ENCODE measurements at places on chromosomes 6 and 20.

- no peak for DNase-seq
Observed at GRCh38 chr6:38773338-38773737, 58.2 kb downstream of the DNAH8 start.

GRCh38 chr6:142373268-142374090, 71.7 kb downstream of the ADGRG6 start:
- DNase-seq: no peak

- DNase-seq: no peak
Observed at GRCh38 chr6:9009931-9010330, 574.6 kb upstream of the SLC35B3 start.

- DNase-seq: no peak
Observed at GRCh38 chr6:31299511-31299910, 27.6 kb upstream of the HLA-C start.

DNA sequence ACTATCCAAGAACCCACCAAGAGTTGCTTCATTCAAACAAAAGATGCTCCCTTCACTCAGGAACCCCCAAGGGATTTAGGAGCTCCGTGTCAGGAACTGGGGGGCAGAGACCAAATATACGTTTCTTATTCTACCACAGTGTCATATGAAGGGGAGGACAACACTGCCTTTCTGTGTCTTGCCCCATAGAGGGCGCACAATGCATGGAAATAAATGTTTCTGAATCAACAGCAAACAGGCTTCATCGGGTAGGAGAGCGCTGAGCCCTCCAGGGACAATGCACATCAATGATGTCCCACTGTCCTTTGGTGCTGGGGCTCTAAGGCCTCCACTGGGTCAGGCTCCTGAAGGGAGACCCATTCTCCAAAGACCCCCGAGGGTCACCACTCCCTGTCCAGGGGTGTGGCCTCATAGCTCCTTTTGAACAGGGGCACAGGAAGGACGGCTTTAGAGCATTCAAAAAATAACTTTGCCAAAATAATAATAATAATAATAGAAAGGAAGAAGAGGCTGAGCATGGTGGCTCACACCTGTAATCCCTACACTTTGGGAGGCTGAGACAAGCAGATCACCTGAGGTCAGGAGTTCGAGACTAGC, 31.1 kb downstream of the PLG start:
- DNase-seq: no peak

DNA sequence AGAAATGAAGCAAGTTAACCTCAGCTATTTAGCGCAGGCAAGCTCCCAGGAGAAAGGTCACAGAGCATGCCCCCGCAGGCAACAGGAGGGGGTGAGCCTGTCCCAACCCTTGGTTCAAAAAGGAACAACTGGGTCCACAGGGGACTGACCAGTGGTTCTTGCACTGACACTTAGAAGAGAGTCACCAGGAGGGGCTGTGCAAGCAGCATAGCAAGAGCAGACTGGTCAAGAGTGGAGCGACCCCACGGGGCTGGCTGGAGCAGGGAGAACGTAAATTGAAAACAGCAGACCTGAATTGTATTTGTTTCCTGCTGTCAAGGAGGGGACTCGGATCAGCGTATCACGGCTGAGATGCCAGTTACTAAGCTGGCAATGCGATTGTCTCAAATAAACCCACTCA, 32.8 kb downstream of the GABRR1 start:
- DNase-seq: no peak
